Femur (tissue), 1 donor: ENCODE measurements at places on chromosomes 16 and 17.
A peak's percentile ranks its signal among the peaks of the same experiment; 100 is the strongest.

DNA sequence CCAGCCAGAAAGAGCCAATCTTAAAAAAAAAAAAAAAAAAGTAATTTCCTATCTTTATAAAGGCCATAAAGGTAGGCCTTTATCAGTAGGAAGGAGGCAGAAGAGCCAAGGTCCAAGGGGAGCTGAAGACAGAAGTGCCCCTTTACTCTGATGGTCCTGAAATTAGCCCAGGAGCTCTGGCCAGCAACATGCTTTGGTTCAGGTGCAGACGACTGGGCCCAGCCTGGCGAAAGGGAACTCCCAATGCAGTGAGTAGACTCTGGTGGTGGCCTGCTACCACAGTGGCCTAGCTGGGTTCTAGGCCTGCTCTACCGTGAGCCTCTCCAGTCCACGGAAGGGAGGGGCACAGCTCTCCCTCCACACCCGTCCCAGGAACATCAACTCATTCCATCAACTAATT, 23.1 kb upstream of the MEIOB start:
- no peak for DNase-seq

GRCh38 chr16:17211797-17212196, 259.0 kb downstream of the XYLT1 start:
- DNase-seq, result no peak

DNA sequence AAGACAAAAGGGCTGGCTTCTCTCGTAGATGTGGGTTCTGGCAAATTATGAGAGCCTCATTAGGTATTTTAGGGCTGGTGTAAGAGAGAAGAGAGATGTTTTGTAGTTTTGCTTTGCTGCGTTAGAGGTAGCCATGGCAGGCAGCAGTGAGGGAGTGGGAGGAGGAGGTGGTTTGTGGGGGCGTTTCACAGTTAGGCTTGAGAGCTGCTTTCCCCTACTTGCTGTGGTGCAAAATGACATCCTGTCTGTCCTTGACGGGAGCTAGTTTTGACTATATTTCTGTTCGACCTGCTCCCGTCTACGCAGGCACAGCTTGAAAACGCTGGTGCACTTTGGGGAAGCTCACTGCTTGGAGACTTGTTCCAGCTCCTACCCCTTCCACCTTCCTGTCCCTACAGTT, 75.5 kb downstream of the SLC5A11 start:
- no peak for DNase-seq

GRCh38 chr16:15035163-15035729, 20.6 kb downstream of the NTAN1 start:
- peak; percentile 15 for DNase-seq

DNA sequence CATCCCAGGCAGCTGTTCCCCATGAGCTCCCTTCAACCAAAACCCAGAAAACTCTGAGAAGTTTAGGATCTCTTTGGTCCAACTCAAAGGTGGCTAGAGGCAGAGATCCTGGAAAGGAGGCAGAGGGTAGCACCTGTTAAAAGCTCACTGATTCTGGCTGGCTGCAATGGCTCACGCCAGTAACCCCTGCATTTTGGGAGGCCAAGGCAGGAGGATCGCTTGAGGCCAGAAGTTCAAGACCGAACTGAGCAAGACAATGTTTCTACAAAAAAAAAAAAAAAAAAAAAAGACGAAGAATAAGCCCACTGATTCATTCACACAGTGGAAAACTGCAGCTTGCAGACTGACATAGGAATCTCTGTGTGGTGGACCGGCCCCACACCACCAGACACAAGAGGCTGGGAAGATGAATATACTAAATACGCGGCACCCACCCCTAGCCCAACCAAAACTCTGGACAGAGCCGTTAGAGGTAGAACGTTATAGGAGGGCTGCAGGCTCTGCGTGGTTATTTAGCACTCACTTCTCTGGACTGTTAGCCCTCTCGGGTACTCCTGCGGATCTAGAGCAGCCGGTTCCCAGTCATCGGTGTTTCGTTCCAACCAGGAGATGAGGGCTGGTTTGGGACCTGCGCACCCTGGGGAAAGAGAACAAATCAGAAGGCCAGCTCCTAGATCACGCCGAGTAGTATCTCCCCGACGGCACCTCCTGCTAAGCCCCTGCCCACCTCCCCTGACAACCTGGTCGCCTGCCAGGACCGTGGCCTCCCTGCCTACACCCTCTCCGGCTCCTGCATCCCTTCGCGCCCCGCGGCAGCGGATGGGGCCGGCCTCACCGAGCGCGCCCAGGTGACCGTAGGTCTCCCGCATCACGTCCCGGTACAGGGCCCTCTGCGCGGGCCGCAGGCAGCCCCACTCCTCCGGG, 925 bp downstream of the ZNF689 start:
- DNase-seq, result peak; percentile 66

GRCh38 chr16:70402916-70403659, 35.8 kb downstream of the ST3GAL2 start:
- no peak for DNase-seq

GRCh38 chr17:43766413-43767052, 7.9 kb upstream of the SOST start:
- DNase-seq, result no peak

GRCh38 chr17:28472871-28473497, 460 bp upstream of the SLC13A2 start:
- no peak for DNase-seq

GRCh38 chr17:17635126-17635525, 43.6 kb upstream of the PEMT start:
- DNase-seq, result no peak

- DNase-seq, result no peak
These were observed 571.6 kb downstream of the HS3ST4 start for GRCh38 chr16:26263406-26263805.

- no peak for DNase-seq
These were observed 34.8 kb upstream of the XYLT2 start for GRCh38 chr17:50311112-50311460.

GRCh38 chr17:67779098-67779672, 46.1 kb upstream of the BPTF start:
- peak; percentile 79 for DNase-seq

DNA sequence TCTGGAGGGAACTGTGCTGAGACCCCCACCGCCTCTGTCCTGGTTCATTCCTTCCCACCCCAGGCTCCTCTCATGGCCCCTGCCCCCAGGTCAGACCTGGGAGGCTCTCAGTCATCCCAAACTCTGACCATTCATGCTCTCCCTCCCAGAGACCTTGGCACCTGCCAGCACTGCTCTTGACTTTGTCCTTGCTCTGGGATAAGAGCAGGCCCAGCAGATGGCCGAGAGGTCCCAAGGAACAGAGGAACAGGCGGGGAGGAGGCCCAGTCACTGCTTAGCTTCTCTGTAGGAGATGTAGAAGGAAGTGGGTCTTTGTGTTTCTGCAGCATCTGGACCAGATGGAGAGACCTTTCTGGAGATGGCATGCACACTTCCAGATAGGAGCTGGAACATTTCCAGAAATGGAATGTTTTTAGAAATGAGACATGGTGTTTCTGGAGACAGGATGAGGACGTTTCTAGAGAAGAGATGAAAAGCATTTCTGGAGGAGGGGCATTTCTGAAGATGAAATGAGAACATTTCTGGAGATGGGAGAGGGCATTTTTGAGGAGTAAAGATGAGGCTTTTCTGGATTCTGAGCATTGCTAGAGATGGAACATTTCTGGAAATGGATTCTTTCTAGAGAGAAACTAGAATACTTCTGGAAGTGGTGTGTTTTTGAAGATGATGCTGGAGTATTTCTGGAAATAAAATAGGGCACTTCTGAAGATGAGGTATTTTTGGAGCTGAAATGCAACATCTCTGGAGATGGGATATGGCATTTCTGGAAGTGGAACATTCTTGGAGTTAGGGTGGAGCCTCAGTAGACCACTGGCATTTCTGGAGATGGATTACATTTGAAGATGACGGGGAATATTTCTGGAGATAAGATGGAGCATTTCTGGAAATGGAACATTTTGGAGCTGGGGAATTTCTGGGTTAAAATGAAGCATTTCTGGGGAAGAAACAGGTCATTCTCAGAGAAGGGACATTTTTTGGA, 55.2 kb downstream of the RAI1 start:
- no peak for DNase-seq

GRCh38 chr16:88316941-88317612, 65.7 kb upstream of the ZNF469 start:
- DNase-seq, result no peak

DNA sequence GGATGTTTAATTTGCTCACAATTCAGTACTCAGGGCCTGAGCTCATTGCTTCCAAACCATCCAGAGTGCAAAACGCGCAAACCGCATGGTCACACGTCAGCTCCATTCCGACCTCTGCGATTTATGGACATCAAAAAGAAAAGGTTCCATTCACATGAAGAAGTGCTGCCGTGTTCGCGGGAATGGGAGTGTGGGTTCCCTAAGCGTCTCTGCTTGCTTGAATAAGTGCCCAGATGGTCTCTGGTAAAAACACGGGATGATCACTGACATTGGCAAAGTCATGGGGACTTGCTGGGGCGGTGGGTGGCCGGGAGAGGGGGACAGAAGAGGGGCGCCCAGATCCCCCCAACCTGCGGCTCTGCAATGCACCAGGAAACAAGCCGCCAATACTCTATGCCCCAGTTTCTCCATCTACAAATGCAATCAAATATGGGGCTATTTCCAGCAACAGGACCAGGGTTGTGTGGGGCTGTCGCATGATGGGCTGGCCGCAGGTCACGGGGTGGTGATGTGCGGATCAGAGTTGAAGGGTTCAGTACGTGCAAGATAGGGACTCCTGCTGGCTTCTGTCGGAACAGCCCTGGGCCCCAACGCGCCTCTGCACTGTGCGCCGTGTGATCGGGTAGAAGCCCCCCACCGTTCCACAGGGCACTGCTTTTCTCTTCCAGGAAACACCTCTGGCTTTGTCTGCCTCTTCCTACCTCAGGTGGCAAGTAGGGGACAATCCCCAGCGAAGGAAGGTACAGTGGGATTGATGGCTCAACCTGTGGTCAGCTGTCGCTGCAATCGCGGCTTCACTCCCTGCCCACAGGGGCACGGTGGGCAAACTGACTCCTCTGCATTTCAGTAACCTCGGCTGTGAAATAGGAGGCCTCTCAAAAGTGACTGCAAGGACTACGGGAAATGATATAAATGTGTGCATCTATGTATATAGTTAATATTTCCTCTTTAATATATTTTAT, 11.2 kb downstream of the FOXF1 start:
- DNase-seq, result no peak

- no peak for DNase-seq
These were observed 3.6 kb downstream of the TAOK2 start for GRCh38 chr16:29977063-29977825.

DNA sequence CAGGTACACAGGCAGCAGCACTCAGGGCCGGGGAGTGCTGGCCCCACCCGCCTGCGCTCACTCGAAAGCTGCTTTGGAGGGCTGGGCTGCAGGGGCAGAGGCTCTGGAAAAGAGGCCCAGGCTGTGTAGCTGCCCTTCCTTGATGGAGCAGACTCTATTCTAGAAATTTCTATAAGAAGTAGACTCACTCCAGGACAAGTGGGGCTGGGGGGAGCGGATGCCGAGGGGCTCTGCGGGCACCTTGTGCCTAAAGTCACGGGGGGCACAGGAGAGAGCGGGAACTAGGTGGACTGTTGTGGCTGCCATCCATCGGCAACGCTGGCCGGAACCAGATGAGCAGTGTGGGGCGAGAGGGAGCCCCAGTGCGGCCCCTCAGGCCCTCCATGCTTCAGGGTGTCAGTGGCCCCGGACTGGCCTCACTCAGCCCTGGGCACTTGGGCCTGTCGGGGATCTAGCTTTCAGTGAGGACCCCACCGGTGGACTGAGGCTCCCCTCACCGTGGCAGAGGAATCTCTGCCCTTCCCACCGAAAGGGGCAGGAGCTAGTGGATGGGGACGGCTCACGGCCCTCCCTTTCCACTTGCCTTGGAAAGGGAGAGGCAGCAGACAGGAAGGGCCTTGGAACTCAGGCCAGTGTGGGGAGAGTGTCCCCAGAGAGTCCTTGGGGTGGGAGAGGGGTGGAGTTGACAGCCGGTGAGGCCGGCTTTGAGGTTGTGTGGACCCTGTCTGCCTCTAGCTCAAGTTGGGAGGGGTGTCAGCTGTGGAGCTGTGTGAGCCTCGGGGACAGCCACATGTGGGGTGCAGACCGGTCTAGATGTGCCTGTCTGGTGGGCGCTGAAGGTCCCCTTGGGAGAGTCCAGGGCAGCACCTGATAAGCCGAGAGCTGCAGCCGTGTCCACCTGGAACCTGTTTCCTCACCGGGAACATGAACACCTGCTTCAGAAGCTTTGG, 16.6 kb downstream of the ENDOV start:
- no peak for DNase-seq

DNA sequence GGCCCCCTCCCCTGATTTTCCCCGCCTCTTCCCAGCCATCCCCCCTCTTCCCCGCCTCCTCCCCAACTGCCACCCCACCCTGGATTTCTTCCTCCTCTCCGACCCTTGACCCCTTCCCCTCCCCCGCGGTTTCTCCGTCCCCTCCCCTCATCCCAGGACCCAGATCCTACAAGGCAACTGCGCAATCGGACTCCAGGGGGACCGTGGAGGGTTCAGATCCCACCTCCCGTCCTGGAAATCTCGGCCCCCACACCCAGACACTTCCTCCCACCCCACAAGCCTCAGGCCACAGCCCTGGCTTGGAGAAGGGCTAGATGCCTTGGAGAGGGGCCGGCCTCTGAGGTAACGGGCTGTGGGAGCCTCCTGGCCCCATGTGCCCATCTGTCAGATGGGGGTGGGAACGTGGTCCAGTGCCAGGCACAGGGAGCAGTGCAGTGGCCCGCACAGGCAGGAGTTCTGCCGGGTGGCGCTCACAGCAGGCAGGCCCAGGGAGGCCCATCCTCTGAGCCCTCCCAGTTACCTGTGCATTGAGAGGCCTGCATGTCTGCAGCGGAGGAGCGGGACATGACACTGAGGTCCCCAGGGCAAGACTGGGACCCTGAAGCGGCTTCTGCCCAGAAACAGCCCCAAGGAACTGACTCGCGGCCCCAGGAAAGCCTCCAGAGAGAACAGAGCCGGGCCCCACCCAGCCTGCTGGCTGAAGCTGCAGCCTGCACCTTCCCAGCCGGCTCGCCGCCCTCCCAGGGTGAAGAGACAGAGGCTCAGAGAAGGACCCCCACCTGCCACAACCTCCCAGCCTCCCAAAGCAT, 16.7 kb downstream of the ZNF423 start:
- DNase-seq, result no peak

DNA sequence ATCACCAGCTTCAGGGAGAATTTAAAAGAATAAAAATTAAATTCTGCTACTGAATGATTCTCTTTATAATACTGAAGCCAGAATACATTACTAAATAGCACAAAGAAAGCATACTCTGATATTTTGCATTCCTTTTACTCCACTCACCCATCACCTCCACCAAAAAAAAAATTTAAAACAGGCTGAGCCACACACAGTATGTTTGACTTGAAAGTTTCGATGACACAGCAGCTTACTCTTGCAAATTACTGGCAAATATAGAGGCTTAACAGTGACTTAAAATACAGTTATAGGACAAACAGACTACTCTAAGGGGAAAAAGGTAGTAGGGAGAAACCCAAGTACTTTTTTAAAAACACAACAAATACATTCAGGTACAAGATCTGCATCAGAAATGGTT, 39.2 kb downstream of the GPATCH8 start:
- DNase-seq, result no peak

DNA sequence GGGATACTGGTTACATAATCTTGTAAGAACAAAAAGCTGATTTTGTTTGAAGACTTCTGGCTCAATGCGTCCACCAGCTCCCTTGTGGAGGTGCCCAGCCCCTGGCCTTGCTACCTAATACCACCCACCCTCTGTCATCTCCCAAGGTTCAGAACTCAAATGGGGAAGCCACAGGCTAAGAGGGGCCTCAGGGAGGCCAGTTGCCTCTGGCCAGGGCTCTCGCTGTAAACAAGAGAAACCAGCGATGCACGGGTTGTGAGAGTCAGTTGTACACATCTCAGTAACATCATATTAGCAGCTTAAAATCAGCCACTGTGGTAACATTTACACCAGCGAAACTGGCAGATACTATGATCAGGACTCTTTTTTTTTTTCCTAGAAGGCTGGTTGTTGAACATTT, 6.0 kb downstream of the TEKT5 start:
- no peak for DNase-seq
